Stimulated activated CD8-positive, alpha-beta memory T cell treated with anti-CD3 and anti-CD28 coated beads, Interleukin-4, amount 100 ng/mL, for 48 hours (primary cell): ENCODE measurements at places on chromosomes 7 and 10.

DNA sequence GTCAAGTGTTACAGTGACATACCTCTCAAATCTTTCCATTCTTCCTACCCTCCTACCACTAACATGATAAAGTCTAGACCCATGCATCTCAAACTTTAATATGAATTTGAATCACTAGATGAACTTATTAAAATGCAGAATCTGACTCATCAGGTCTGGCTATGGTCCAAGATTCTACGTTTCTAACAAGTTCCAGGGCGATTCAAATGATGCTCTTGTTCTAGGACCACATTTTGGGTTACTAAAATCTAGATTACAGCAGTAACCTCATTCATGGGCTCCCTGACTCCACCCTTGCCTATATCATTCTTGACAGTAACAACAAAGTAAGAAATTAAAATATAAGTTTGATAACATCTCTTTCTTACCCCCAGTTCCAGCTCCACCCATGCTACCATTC lies 124.8 kb upstream of the LSM8 start:
- DNase-seq, result no peak

DNA sequence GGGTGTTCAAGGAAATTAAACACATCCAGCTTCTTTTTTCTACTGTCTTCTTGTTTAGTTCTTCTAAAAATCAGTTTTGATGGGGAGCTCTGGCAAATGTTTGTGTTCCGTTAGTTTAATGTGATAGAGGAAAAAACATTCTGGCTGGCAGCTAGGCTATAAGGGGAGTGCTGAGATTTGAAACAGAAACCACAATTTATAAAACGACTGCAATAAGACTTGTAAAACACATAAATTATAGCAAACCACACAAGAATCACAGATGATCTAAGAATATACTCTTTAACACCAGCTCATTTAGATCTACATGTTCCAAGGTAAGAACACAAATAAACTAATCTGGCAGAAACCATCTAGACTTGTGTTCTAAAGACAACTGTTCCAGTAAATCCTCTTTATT lies 425.5 kb downstream of the CNTNAP2 start:
- no peak for DNase-seq

DNA sequence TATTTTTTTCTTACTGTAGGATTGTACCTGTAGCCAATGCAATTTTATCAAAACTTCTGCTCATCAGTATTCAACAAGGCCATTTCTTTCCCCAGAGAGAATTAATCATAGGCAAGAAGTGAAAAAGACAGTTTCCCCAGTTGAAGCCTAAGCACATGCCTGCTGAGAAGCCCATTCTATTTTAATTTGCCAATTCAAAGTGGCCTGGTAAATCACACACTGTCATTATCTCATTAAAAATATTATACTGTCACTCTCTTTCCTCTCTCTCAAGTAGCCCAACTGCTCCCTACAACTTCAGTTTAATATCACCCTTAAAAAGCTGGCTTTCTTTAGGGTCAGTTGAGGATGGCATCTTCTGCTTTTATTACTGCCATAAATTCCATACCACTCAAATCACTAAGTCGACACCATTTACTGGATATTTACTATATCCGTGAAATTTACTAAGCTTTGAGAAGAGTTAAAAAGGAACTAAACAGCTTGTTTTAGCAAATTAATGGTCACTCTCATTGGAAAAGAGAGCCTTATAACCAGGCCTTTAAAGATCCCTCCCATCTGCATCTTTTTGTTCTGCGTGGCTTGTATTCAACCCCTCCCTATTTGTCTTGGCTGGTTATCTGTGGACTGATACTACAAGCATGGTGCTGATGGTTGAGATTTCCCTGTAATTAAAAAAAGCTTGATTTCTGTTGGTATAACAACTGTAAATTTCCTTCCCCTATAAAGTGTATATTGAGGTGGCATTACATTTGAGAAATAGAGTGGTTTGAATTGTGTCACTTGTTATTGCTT lies 30.6 kb downstream of the COL28A1 start:
- no peak for DNase-seq

- DNase-seq, result no peak
Measured at GRCh38 chr10:131732631-131733127, 168.1 kb upstream of the PPP2R2D start.

- DNase-seq, result no peak
Measured at GRCh38 chr7:65827366-65827765, 45.5 kb upstream of the VKORC1L1 start.

DNA sequence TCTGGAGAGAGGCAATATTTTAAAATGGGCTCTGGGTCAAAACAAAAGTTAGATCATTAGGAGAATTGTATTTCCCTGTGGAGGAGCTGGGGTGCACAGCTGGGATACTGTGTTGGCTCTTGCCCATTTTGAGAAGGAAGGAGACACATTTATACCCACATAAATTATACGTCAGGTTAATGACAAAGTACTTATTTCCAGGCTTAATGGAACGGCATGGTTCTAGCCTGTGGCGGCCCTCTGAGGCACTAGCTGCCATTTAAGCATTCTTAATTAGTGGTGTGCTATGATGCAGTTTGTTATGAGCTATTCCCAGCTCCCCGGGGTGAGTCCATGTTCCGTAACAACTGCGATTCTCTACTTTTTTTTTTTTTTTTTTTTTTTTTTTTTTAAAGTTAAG lies 193.5 kb downstream of the SEC23IP start:
- no peak for DNase-seq

GRCh38 chr10:104337521-104337984 lies 712 bp downstream of the ITPRIP start:
- no peak for DNase-seq

DNA sequence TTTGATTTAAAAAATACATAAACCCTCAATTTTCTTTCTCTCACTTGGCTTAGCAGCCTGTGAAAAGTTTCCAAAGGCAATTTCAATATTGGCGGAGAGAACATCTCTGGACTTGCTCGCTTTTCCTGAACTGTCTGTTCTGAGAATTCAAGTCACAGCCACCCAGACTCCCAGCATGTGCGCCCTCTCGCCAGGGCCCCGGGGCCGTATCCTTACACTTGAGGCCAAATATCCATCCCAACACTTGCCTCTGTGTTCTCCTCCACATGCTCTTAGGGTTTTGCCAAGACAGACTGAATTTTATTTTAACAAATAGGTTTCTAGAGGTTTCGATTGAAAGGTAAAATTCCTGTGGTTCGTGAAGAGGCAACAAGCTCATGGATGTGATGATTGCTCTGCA lies 111.5 kb upstream of the GPR26 start:
- DNase-seq, result no peak

DNA sequence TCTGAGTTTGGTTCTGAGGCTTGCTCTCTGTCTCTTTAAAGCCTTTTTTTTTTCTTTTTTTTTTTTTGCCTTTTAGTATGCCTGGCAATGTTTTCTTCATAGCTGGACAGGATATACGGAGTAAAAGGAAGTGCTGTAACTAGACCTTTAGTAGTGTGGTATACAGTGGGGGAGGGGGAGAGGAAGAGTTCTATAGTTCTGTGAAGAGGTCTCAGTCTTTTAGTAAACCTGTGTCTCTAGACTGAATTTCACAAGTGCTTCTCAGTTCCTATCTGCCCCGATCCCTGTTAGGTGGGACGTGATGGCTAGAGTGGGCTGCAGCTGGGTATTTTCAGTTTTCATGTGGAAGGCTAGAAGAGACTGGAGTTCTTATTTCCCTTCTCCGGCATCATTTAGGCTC lies 3.1 kb upstream of the ABCC2 start:
- DNase-seq, result no peak

DNA sequence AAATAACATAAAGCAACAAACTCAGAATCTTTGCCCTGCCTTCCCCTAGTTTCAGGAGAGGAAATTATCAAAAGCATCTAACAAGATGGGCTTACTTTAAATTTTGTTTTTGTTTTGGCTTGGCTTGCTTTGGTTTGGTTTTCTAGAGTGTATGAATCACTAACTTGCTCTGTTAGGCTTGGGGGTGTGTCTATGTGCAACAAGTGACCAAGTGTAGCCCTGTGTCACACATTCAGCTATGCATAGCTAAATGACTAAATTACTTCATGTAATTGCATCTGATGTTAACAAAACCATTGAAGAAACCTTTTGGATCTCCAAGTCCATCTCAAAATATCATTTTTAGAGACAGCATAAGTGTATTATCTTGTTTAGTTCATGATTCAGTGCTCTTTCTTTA lies 251.0 kb downstream of the TFEC start:
- DNase-seq, result no peak

DNA sequence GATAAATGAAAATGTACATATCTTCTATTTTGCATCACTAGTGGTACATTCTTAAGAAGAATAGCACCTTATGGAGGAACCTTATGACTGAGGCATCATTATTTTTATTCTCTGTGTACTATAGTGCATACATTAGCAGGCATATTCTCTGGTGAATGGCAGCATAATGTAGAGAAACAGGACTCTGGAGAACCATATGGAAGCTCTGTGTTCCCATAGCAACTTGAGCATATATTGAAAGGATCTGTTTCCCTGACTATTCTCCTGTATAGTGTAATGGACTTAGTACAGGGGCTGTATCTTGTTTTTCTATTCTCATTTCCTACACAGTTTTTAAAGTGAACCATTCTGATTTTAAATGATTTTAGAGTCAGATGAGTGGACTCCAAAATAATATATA lies 128.4 kb upstream of the SMIM30 start:
- no peak for DNase-seq
